ENCODE measurements at places on chromosomes 11 and 22. TPM values are rescaled to one million over a fixed set of nuclear protein-coding genes. Genes with fewer than 3 reads are reported as not detected.
A peak's percentile ranks its signal among the peaks of the same experiment; 100 is the strongest.

DNA sequence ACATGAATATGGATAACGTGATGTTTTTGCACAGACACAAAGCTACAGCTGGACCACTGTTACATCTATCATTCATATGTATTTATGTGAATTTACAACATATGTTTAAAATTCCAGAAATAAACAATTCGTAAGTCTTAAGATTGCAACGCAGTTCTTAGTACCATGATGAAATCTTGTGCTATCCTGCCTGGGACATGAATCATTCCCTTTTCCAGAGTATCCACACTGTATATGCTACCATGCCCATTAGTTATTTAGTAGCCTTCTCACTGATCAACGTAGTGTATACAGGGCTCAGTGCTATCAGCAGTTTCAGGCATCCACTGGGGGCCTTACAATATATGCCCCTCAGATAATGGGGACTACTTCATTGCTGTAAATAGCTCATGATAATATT, 4.3 kb downstream of the ATL3 start:
- no peak overlapping the region for H3K4me3 ChIP-seq
- peaks cover 42% of the 10 kb centered on the region for H3K4me1 ChIP-seq
- no peak overlapping the region for H3K27ac ChIP-seq
- H3K27me3 ChIP-seq: no peaks in the 10 kb centered on the region
- no peak for DNase-seq

- DNase-seq: no peak
- H3K27ac ChIP-seq: no peak overlapping the region
- peaks cover 8% of the 10 kb centered on the region for H3K27me3 ChIP-seq
- peaks cover 65% of the 10 kb centered on the region for H3K36me3 ChIP-seq
Observed at GRCh38 chr11:9576701-9577381, 3.4 kb downstream of the WEE1 start.

- H3K27me3 ChIP-seq: no peaks in the 10 kb centered on the region
- H3K36me3 ChIP-seq: no peaks in the 10 kb centered on the region
- H3K4me3 ChIP-seq: no peak overlapping the region
- DNase-seq: no peak
- H3K4me1 ChIP-seq: peaks cover 45% of the 10 kb centered on the region
Observed at GRCh38 chr11:125512106-125512505, 16.0 kb upstream of the FEZ1 start.

DNA sequence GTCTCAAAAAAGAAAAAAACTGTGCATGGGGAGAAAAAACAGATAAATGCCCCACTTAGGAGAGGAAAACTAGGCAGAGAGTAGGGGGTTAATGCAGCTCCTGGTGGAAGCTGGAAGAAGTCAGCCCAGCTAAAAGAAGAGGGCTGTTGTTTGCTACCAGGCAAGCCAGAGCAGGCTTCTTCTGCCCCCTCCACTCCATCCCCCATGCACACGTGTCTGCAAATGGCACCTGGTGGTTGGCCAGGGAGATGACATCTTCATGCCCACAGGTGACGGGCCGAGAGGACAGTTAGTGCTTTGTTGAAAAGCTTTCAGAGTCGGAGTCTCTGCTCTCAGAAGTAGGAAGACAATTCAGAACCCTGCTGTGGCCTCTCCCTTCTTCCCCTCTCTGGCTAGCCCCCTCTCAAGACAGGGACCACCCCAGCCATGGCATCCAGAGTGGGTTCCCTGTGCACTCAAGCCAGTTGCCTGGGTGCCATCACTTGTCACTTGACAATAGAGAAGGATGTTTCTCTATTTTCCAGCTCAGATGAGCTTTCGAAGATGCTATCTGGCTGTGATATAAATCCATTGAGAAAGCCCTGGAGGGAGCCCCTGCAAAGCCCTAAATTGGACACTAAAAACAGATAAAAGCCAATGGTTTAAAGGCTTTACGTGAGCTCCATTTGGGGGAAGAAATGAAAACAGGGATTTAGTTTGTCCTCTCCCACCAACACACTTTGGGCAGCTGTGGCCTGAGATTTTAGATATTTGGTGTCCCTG, 142.0 kb downstream of the TRIM29 start:
- no peak overlapping the region for H3K4me3 ChIP-seq
- no peak overlapping the region for H3K27ac ChIP-seq
- H3K36me3 ChIP-seq: no peaks in the 10 kb centered on the region
- H3K27me3 ChIP-seq: peaks cover 6% of the 10 kb centered on the region
- DNase-seq: no peak

GRCh38 chr22:46657996-46658947, 38.1 kb downstream of the GRAMD4 start:
- peaks cover 31% of the 10 kb centered on the region for H3K4me1 ChIP-seq
- no peak for DNase-seq
- H3K36me3 ChIP-seq: peaks cover 2% of the 10 kb centered on the region
- no peaks in the 10 kb centered on the region for H3K27me3 ChIP-seq
- no peak overlapping the region for H3K4me3 ChIP-seq

- no peaks in the 10 kb centered on the region for H3K36me3 ChIP-seq
- no peak overlapping the region for H3K27ac ChIP-seq
- H3K27me3 ChIP-seq: peaks cover 5% of the 10 kb centered on the region
- no peak overlapping the region for H3K4me3 ChIP-seq
Observed at GRCh38 chr22:44256085-44256484, 56.7 kb downstream of the SHISAL1 start.

GRCh38 chr11:2221591-2221990, 48.8 kb downstream of the ASCL2 start:
- H3K4me3 ChIP-seq: no peak overlapping the region
- no peaks in the 10 kb centered on the region for H3K4me1 ChIP-seq
- no peak overlapping the region for H3K27ac ChIP-seq
- peaks cover 12% of the 10 kb centered on the region for H3K27me3 ChIP-seq

DNA sequence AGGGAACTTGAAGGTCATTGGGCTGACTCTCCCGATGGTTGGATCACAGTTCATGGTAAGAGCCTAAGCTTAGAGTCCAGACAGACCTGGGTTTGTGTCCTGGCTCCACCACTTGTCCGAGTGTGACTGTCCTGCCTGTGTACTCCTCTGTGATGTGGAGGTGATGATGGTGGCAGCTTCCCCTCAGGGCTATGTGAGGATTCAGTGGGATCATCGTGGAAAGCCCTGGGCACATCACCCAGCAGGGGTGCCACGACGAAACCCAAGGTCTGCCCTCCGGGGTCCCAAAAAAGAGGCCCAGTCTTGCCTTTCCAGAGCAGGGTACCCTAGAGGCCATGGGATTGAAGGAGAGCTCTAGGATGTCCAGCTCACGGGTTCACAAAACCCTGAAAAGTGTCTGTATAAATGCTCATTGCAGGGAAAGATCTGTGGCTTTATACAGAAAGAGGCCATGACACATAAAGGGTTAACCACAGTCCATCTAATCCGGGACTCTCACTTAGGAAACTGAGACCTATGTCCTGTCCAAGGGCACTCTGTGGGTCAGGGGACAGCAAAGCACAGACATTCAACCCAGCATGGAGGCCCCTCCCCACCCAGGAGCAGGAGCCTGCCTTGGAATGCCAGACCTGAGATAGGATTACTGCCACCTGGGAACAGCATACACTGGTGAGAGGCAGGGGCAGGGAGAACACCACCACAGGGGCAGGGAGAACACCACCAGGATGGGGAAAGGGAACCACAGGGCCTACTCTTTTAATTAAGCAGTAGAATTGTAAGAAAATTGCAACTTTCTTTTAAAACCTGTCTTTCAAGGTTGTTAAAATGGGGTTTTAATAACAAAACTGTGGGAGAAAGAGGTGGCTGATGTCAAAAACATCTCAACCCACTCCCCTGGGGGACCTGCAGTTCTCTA, 51.3 kb downstream of the IGLL5 start:
- H3K36me3 ChIP-seq: no peaks in the 10 kb centered on the region
- no peak for DNase-seq
- no peak overlapping the region for H3K4me3 ChIP-seq
- no peak overlapping the region for H3K27ac ChIP-seq
- H3K27me3 ChIP-seq: peaks cover 2% of the 10 kb centered on the region
- H3K4me1 ChIP-seq: peaks cover 5% of the 10 kb centered on the region

DNA sequence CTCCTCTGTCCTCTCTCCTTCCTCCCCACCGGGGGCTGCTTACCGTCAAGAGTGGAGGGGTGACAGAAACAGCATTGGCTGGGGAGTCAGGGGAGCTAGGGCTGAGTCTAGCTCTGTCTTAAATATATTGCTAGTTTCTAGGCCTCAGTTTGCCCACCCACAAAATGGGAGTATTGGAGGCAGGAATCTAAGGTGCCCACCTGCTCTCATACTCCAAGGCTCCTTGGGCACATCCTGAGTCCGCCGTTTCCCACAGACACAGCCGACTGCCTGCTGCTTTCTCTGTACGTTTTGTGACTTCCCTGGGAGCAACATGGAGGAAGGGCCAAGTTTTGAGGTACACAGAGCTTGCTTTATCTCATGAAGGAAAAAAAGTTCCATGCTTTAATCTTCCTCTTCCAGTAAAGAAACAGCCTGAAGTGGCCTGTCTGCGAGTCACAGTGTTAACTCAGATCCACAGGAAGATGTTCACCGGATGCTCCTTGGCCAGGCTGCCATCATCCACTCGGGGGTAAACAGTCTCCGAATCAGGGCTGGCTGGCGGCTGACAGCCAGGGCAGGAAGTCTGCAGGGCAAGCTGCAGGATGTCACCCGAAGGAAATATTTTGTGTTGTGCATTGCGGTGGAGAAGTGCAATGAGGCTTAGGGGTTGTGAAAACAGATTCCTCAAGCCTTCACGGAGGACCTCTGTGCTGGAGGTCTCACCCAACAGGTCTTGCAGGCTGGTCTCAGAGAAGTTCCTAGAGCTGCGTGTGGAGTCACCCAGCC, 11.0 kb upstream of the CERK start:
- H3K27ac ChIP-seq: peak overlapping the region; percentile 32
- DNase-seq: peak; percentile 65
- H3K27me3 ChIP-seq: no peaks in the 10 kb centered on the region
- H3K4me3 ChIP-seq: peak overlapping the region; percentile 48

GRCh38 chr11:90284171-90284570, 61.3 kb upstream of the CHORDC1 start:
- no peaks in the 10 kb centered on the region for H3K4me1 ChIP-seq
- no peaks in the 10 kb centered on the region for H3K36me3 ChIP-seq
- DNase-seq: no peak
- peaks cover 5% of the 10 kb centered on the region for H3K27me3 ChIP-seq

DNA sequence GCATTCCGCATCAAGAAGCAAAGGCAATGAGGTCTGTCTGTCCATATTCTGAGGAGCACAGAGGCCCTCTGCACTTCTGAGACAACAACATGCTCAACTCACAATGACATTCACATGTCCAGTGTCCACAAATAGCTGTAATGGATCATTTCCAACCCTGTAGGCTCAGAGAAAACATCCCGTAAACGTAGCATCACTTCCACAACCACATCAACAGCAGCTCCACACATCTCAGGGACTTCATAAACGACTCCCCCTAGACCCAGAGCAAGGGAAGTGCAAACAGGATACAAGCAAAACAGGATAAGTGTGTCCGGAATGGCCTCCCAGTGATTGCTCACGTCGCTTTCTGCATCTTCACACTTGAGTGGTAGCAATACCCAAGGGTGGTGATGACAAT, 100.2 kb downstream of the SYN3 start:
- no peak for DNase-seq
- no peaks in the 10 kb centered on the region for H3K4me1 ChIP-seq
- H3K27ac ChIP-seq: no peak overlapping the region
- H3K27me3 ChIP-seq: no peaks in the 10 kb centered on the region

Gene NEFH
- 3.5 TPM for total RNA-seq

- H3K27ac ChIP-seq: no peak overlapping the region
- no peak for DNase-seq
- H3K4me1 ChIP-seq: no peaks in the 10 kb centered on the region
- peaks cover 6% of the 10 kb centered on the region for H3K27me3 ChIP-seq
- H3K36me3 ChIP-seq: no peaks in the 10 kb centered on the region
- no peak overlapping the region for H3K4me3 ChIP-seq
Observed at GRCh38 chr11:116339306-116340098, 433.3 kb downstream of the BUD13 start.

DNA sequence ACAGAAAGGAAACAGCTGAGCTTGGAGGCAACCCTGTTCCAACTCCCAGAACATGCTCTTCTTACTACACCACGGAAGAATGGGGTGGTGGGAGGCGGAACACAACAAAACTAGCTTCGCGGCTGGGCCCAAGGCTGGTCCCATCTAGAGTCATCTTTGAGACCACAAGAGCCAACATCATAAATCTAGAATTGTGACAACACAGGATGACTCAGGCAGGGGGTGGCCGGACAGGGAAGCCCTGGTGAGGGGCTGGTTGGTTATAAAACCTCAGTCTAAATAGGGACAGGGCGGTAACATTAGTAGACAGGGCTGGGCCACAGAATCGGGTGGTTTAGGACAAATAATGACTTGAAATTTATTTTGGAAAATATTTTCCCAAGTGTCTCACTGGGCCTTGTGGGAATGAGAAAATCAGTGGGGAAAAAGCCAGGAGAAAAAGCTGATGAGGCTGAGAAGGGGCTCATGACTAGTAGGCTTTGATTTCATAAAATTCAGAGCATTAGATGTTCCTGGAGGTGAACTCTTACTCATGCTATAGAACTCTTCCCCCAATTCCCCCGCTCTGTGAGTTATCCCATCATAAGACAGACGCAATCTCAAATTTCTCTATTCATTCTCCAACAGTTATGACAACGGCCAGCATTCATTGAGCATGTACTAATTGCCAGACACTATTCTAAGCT, 151.8 kb upstream of the TIMP3 start:
- no peak overlapping the region for H3K4me3 ChIP-seq
- peak; percentile 9 for DNase-seq
- H3K36me3 ChIP-seq: no peaks in the 10 kb centered on the region
- H3K4me1 ChIP-seq: peaks cover 28% of the 10 kb centered on the region

DNA sequence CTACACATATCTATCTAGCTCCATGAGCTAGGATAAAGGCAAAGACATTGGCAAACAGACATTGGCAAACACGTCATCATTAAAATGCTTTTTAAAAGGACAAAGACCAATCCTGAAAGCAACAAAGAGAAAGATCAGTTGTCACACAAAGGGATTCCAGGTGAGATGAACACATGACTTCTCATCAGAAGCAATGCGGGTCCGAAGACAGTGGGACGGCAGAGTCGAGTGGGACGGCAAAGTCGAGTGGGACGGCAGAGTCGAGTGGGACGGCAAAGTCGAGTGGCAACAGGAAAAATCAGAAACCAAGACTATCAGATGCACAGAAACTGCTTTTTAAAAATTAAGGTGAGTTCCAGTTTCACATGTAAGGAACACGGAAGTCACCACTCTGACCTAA, 609.5 kb downstream of the BRD1 start:
- no peak overlapping the region for H3K4me3 ChIP-seq
- H3K27ac ChIP-seq: no peak overlapping the region
- no peak for DNase-seq
- peaks cover 3% of the 10 kb centered on the region for H3K36me3 ChIP-seq

DNA sequence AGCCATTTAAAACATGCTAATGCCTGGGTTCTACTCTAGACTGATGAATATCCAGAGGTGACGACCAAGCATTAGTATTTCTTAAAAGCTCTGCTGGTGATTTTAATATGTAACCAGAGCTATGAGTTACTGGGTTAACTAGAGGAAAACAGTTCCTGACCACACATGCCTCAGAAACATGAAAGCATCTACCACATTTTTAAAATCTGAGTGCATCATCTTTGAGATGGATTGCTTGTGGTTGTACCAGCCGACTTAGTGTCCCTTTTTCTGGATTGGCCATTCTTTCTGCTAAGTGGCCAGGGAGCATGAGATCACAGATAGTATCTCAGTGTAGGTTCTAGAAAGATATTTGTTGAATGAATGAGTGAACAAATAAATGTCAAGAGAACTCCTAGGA, 152.4 kb downstream of the NTM start:
- H3K27me3 ChIP-seq: peaks cover 2% of the 10 kb centered on the region
- no peaks in the 10 kb centered on the region for H3K4me1 ChIP-seq
- no peak overlapping the region for H3K27ac ChIP-seq
- no peaks in the 10 kb centered on the region for H3K36me3 ChIP-seq
- H3K4me3 ChIP-seq: no peak overlapping the region

All from activated naive CD4-positive, alpha-beta T cell treated with anti-CD3 and anti-CD28 coated beads for 36 hours (primary cell).